ENCODE measurements at places on chromosomes 5 and 9.

DNA sequence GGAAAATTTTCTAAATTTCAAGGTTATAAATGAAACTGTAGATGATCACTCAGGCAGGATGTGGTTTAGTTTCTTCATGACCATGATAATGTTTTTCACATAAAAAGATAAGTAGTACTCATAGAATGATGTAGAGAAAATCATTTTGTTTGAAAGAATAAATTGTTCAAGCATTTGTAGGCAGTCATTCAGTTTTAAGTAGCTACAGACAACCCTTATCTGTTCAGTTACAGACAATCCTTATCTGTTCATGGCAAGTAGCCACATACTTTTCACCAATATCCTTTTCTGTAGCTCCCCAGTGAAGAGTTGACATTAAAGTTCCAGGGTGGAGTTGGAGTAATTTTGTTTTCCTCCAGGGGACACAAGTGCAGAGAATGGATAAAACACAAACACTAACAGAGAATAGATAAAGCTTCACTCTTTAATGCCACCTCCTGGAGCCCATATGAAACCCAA is 278.1 kb upstream of the TNC start:
- no peak for DNase-seq

- no peak for DNase-seq
These were observed 59.2 kb downstream of the ZDHHC21 start for GRCh38 chr9:14633906-14634565.

DNA sequence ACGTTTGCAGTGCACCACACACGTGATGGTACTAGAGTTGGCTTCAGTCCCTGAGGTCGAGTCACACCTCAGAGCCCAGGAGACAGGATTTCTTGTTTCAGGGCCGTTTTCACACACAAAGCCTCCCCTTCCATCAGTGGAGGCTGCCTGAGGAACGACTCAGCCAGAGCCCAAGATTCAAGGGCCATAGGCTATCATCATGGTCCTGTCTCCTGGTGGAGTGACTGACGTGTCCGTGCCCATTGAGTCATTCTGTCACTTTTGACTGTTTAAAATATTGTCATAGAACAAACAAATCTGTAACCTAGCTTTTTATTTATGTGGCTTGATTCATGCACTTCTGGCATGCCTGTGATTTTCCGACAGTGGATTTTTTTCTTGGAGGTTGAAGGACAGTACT is 28.3 kb downstream of the CAMK2A start:
- peak; percentile 55 for DNase-seq

DNA sequence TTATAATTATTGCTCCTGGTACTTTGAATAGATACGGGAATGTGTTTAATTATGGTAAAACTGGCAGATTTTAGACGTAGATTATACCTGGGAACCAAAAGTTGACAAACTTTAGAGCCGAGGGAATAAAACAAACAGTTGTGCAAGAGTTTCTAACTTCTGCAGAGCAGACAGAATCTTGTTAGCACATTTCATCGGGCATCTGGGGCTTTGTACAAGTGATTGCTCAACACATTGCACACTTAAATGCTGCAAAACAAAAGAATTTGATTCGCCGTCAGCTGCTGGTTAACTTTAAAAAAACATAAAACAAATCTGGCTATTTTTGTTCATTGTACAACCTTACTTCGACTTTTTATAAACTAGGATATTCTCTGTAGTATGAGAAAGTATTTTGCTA is 398.1 kb downstream of the MAN2A1 start:
- peak; percentile 66 for DNase-seq

DNA sequence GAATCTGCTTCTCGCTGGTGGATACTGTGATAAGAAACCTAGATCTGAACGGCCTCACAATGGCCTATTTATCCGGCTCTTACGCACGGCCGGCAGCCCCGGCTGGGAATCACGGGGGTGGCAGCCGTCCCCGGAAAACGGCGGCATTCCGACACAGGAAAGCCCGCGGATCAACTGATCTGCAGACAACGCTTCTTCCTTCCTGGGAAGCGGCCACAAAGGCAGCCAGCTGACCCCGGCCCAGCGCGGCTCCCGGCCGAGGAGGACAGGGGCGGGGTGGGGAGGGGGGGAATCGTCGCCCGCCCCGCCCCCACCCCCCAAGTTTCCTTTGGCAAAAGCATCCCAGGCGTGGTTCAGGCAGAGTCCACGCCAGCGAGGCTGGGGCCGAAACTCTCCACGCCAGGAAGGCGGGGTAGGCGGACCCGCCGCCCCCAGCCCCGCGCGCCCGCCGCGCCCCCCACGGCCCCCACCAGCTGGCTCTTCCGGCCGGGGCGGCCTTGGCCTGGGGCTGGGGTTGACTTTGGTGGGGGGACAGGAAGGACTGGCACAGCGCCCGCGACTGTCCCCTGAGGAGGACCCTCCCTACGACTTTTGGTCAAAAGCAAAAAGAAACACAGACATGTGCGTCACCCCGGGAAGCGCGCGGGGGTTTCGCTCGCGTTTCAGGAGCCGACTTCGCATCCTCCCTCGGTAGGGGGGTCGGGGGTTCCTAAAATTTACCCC is 247.7 kb upstream of the ANKRD55 start:
- DNase-seq = peak; percentile 42

- DNase-seq = no peak
These were observed 62.5 kb downstream of the MRPL36 start for GRCh38 chr5:1736889-1737711.

DNA sequence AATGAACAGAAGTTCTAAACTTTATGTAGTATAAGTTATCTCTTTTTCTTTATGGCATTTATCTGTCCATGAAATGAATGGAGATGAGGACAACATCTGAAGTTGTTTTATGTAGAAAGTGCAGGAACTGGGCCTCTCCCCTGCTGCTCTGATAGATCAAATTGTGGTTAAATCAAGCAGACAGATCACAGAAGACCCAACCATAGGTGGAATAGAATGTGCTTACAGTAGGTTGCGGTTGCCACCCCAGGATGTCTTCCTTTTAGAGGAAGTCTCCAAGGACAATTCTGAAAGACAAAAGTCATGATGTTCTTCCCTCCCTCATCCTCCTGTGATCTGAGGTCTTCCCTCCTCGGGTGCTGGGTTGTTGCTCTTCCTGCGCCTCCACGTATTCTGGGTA is 12.9 kb downstream of the RASGRF2 start:
- no peak for DNase-seq

DNA sequence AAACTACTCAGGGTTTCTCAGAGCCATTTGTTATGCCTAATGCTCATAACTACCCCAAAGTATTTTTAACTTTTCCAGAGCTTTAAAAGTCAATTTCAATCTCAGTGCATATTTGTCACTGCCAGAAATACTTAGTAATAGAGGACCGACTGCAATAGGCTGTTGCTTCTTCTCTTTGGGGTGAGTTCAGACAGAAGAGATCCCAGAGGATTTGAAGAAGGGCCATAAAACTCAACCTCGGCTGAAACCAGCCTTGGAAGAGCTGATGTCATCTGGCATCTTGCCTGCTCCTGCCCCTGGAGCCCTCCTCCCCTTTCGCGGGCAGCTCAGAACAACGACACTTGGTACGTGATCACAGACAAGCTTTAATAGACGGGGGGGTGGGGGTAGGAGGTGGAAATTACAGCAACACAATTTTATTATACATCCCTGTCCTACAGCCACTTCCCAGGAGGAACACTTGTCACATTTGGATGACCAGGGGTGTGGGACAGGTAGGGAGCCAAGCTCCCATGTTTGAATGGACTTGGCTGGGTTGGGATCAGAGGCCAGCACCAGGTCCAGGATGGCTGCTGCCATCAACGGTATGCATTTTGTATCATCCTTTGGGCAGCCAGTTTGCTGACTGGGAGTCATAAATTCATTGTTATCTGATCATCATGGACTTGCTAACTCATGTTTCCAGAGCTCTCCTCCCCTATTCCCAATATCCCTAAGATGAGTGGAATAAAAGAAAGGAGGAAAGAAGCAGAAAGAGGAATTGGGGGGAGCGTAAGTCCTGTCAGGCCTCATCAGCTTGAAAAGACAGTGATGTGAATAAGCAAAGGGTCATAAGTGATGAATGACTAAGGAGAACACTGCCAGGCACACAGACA is 186.6 kb upstream of the PANK3 start:
- DNase-seq = peak; percentile 90

- DNase-seq = no peak
These were observed 56.1 kb upstream of the GLRX start for GRCh38 chr5:95878417-95879323.

GRCh38 chr5:123047706-123048105 is 11.2 kb upstream of the PPIC start:
- peak; percentile 36 for DNase-seq

DNA sequence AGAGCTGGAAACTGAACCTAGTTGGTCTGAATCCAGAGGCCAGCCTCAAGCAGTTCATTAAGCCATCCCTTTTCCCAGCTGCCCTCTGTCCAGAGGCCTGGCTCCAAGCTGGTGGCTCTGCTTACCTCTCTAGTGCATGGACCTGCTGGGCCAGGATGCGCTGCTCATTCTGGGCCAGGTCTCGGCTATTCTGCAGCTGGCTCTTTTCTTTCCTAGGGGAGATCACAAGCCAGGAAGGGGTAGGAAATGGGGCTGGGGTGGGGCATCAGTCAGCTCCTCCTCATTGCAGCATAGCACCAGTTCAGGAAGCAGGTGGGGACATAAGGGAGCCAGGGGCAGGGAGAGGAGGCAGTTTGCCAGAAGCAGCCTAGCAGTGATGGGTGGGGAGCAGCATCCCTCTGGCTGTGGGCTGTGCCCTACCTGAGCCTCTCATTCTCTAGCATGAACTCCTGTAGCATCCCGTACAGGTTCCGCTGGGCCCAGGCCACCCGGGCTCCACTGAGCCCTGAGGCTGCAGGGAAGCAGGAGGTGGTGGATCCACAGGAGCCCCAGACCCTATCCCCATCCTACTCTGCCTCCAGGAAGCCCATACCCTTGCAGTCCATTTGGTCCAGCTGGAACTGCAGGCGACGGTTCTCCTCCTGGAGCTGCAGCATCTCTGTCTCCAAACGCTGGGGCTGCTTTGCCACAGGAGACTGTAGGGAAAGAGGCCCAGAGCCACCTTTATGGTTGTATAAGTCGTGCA is 5.2 kb downstream of the KIF12 start:
- no peak for DNase-seq

GRCh38 chr5:167642779-167643517 is 648.5 kb upstream of the WWC1 start:
- peak; percentile 98 for DNase-seq

DNA sequence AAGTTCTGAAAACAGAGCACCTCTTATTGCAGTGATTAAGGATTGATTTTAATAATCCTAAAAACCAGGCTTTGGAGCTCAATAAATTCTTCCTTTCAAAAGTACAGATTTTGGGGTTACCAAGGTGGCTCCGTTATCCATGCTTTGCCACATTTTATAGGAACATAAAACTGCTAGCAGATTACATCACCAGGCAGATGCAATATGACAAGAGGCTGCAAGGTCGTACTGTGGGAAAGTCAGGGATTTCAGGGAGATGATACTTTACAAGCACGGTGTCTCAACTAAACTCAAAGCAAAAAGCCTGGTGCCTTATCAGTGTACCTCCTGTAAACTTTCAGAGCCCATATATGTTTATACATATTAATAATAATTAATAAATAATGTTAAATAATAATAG is 28.6 kb downstream of the ADAMTSL1 start:
- no peak for DNase-seq

DNA sequence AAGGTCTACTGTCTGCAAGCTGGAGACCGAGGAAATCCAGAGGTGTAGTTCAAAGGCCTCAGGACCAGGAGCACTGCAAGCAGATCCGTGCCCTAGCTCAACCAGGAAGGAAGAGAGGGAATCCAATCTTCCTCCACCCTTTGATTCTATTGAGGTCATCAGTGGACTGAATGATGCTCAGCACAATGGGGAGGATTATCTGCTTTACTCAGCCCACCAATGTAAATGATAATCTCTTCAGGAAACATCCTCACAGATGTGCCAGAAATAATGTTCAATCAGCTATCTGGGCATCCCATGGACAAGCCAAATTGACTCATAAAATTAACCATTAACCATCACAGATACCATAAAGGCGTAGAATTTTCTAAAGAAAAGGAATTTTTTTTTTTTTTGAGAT is 92.0 kb downstream of the BASP1 start:
- no peak for DNase-seq

DNA sequence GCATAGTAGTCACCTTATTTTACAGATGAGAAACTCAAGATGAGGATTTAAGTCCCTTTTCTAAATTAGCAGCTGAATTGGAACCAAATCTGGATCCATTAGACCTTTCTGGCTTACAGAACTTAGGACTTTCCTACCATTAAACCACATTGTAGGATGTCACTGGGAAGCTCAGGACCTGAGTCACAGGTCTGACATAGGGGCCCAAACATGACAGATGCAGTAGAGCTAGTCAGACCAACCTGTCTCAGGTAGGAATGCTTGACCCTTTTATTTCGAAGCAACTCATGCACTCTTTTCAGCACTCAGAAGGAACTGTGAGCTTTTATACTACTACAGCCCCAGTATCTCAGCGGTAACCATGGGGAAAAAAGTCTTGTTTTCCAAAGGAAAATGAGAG is 2.6 kb downstream of the RAB24 start:
- DNase-seq = no peak

DNA sequence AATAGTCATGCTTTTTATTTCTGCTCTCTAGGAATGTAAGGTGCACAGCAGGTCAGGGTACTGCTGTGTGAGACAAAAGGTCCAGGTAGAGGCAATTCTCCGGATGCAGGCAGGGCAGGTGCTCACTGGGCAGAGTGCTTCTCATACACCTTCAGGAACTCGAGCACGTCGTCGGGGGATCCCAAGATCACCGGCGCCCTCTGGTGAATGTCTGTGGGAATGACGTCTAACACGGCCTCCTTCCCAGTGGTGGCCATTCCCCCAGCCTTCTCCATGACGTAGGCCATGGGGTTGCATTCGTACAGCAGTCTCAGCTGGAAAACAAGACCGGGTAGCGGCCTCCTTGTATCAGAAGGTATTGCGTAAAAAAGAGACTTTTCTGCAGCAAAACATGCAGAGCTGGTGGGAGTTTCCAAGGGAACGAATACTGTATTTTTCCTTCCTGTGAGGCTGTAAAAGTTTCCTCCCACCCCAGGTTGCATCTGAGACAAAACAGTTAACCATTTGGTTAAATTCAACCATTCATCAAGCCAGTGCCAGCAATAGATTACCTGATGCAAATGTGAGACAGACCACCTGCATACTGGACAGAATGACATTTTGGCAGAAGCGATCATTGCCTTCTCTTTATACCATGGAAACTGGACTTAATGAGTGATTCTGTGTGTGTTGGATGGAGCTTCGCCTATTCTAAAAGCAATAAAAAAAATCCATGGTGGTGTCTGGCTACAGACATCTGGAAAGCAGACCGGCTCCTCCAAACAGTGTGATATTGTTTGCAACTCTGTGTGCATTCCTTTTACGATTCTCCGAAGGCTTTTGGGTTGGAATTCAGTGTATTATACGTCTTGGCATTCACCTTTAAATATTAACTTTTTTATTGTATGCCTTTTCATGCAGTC is 9.9 kb upstream of the FBP2 start:
- DNase-seq = peak; percentile 49

- no peak for DNase-seq
These were observed 105.3 kb upstream of the LRRTM2 start for GRCh38 chr5:138980441-138980840.

- peak; percentile 67 for DNase-seq
These were observed 101.1 kb downstream of the RGS3 start for GRCh38 chr9:113564498-113565237.

Measured in fibroblast of skin of abdomen (primary cell).